Sigmoid colon (tissue), 7 donors: ENCODE measurements at places on chromosomes 2 and 18.

- no peak for DNase-seq
Observed at GRCh38 chr18:10564975-10565773, 39.3 kb downstream of the NAPG start.

DNA sequence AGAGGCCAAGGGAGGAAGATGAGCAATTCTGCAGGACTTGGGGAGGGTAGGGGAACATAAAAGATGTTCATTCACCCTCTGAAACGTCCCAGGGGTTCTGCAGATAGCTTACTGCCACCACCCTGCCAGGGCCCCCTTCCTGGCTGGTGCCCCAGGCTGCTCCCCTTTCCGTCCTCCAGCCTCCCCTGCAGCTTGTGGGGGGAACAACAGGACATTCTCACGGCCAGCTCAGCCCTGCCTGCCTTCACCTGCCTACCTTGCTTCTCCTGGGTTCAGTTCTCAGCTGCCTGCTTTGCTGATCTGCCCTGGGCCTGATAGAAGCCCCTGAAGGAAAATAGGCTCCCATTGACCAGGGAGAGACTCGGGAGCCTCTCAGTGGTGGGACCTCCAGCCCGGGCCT lies 251.1 kb downstream of the CELF4 start:
- DNase-seq = no peak

GRCh38 chr2:128457006-128457604 lies 138.4 kb upstream of the HS6ST1 start:
- DNase-seq = no peak

GRCh38 chr2:241011751-241012510 lies 13.5 kb downstream of the SNED1 start:
- DNase-seq = peak; percentile 30
